ENCODE measurements at places on chromosomes 6 and 20.

GRCh38 chr6:94323853-94324252 is 904.5 kb upstream of the EPHA7 start:
- peak; percentile 1 for DNase-seq

DNA sequence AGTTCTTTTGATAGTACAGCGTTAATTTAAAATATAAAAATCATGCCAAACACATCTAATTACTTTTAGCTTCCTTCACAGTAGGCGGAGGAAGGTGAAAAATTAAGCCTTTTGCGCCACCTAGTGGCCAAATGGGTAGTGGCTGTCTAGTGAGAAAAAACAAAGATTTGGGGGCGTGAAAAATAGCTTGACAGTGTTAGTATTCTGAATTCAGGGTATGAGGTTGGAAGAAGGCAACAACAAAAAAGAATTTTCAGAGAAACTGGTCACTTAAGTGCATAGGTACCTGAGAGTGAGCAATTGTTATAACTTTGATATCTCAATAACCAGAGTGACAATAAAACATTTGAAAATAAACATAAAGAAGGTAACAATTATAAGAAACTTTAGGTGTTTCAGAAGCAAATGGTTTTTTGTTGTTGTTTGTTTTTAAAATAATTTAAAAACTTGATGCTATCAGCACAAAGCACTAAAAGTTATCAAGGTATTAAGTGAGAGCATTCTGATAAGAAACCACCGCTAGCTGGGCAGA is 14.3 kb downstream of the PSMB9 start:
- peak; percentile 83 for DNase-seq

DNA sequence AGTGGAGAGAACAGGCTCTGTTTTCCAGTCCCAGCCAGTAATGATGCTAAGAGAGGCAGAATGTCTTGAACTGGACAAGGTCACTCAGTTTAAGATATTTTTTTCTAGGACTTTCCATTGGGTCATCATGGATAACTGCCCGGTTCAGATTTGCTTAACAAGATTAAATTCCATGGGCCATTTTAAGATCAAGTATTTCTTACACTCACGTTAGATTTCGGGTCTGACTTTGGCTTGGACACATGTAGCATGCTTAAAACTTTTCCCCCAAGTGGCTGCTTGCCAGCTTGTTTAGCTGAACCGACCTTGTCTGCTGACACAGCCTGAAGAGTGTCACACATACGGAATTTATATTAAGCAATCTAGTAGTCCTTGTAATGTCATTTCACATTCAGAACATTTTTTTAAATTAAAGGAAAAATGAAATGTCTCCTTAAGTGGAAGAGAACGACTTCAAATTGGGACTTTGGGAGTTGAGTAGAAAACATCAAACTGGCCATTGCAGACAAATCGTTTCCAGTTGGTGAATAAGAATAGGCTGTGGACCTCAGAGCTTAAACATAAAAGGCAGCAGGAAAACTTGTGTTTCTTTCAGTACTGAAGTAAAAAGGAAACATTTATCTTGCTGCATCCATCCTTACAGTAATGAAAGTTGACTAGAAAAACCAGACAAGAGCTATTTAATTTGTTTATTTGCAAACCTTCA is 29.0 kb downstream of the ARMC2 start:
- DNase-seq: peak; percentile 90

DNA sequence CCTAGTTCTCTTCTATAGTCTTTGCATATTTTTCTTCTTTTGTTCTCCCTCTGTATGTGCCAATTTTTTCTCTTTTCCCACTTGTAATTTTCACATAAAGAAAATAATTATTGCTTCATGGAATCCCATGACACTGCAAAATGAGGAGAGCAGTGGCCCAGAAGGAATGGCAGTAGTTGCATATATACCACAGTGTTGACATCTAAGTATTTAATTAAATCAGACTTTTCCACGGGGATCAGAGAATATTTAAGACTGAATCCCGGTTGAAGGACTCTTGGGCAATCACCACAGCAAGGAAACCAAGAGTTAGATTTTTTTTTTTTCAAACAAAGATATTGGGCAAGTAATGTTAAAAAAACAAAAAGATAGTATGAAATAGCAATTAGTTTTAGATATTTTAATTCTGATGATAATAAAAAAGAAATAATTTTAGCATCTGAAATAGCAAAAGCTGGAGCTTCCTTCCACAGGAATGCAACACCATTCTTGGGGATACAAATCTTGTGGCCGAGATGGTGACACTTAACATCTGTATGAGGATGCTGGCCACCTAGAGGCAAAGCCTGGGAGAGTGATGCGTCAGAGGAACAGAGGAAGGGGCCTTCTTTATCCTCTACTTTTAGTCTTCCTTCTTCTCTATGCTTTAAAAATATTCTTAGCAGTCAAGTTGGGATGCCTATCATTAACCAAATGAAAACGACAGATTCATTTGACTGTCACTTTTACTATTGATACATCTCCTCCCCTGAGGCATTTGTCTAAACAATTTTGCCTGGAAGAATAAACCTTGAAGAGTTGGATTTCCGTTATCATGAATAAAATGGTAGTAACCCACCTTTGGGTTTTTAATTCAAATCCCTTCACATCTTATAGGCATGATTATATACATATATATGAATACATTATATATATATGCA is 356.2 kb downstream of the GJA1 start:
- DNase-seq: peak; percentile 44

- DNase-seq: no peak
Measured at GRCh38 chr6:65501045-65501444, 206.0 kb downstream of the EYS start.

- peak; percentile 59 for DNase-seq
Measured at GRCh38 chr20:34112600-34113101, 608 bp upstream of the EIF2S2 start.

DNA sequence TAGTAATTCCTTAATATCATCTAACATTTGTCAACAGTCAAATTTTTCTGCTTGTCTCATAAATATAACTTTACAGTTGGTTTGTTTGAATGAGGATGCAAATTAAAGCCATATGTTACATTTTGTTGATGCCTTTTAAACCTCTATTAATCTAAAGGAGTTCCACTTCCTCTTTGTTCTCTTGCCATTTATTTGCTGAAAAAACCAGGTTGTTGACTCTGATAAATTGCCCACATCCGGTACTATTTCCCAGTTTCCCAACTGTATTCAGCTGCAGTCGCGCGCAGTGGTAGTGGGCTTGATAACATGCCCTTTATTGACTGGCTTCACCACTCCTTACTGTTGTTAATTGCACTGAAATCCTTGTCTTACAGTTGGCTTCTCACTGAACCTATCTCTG is 32.8 kb upstream of the SIRPB2 start:
- DNase-seq: no peak

GRCh38 chr6:39573541-39573940 is 151.7 kb downstream of the KIF6 start:
- no peak for DNase-seq

DNA sequence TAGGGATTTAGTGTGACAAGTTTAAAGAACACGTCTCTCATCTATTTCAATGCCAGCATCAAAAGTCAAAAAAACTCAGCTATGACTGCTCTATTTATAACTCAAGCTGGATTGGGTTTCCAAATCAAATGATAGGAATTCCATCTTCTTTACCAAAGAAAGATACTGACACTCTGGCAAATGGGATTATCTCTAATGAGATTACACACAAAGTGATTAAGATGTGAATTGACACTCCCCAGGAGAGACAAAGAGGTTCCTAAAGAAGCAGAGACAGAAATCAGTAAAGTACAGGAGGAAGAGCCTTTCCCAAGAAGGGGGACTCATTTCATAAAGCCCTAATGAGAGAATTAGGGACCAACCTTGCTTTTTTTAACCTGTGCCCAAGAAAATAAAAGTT is 92.1 kb downstream of the ID4 start:
- DNase-seq: no peak

GRCh38 chr6:116580198-116580597 is 8.9 kb downstream of the RWDD1 start:
- peak; percentile 54 for DNase-seq

DNA sequence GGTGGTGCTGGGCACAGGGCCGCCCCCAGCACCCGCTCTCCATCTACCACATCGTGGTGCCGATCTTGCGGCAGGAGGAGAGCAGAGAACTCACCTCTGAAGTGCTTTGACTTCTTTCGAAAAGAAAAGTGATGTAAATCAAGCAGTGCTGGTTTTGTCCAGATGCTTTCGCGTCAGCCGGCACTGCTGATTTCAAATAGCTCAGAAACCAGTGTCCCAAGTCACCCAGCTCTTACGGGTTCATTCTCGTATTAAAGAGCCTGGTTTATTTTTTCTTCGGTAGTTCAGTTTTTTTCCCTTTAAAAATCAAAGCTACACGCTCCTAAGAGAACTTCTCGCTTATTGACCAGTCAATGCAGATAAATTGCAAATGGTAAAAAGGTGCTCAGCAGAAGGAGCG is 32.1 kb downstream of the MYT1 start:
- no peak for DNase-seq

DNA sequence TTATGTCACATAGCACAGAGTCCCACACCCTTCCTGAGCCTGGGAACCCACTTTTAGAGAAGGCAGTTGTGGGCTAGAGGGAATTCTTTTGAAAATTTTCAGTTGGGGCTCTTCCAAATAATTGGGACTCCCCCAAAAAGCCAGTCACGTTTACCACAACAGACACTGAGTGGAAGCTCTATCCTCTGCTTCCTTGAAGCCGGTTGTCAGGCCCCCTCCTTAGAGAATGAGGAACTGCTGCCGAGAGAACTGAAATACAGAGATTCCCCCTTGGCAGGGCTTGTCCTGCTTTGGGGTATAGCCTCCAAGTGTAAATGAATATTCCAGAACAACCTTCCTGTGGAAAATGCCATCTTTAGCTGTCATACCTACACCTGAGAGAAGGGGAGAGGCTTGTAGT is 2.7 kb upstream of the JAG1 start:
- no peak for DNase-seq

- DNase-seq: no peak
Measured at GRCh38 chr6:45808042-45808645, 207.5 kb downstream of the CLIC5 start.

DNA sequence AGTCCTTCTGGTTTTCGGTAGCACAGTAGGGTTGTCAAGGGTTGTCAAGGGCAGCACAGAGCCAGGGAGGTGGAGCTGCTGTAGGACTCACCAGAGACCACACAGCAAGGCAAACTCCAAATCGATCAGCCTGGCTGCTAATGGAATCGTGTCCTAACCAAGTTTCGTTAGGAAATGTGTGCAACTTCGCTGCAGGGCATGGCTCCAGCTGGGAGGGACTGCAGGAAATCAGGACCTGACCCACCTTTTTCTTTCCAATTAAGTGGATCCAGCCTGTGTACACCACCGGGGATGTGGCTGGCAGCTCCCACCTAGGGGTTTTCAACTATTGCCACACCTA is 251.7 kb upstream of the QKI start:
- no peak for DNase-seq

GRCh38 chr20:47792021-47792618 is 6.8 kb upstream of the SULF2 start:
- DNase-seq: peak; percentile 98

DNA sequence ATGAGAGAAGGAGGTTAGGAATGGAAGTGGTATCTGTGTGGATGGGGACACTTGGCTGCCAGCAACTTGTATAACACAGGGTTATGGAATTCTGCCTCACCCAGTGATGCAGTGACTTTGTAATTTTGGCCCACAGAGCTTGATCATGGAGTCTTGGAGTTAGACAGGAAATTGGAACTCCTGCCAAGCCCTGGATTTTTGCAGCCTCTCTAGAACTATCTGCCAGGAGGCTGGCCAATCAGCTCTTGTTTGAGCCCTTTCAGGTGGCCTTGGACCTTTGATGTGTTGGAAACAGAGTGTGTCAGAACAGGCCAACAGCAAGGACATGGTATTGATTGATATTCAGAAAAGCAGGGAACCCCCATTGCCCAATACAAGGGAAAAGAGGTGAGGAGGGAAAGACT is 157.7 kb upstream of the GGTLC1 start:
- no peak for DNase-seq

DNA sequence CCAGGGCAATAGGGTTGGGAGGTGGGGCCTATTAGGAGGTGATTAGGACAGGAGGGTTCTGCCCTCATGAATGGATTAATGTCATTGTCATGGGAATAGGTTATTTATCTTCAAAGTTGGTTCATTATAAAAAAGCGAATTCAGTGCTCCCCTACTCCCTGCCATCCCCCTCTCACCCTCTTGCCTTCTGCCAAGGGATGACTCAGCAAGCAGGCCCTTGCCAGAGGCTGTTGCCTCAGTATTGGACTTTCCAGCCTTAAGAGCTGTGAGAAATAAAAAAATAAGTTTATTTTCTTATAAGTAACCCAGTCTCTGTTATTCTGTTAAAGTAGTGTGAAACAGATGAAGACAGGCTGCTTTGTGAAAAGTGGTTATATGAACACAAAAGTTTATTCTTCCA is 381.1 kb upstream of the ZFP64 start:
- peak; percentile 19 for DNase-seq

- DNase-seq: no peak
Measured at GRCh38 chr20:51469578-51470498, 72.7 kb downstream of the NFATC2 start.

GRCh38 chr6:15410126-15410391 is 164.2 kb downstream of the JARID2 start:
- DNase-seq: no peak

- DNase-seq: peak; percentile 49
Measured at GRCh38 chr6:6556738-6557503, 31.6 kb upstream of the LY86 start.

DNA sequence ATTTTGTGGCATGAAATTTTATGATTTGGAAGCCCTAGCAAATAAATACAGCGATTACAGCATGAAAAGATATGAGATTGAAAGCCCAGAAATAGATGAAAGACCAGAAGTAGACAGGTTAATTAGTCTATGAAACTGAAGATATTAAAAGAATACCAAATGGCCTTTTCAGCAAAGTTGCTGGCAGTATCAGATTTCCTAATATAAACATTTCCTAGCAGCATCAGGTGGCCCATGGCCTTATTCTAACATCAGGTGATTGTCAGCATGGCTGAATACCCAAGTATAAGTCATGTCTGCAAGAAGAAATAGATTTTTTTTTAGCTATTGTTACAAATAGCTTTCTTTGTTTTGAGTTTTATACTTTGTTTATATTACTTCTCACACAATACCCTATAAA is 93.2 kb downstream of the CLVS2 start:
- DNase-seq: no peak

GRCh38 chr20:32626859-32627636 is 41.9 kb upstream of the NOL4L start:
- no peak for DNase-seq

- no peak for DNase-seq
Measured at GRCh38 chr6:51494342-51494741, 593.1 kb downstream of the PKHD1 start.

DNA sequence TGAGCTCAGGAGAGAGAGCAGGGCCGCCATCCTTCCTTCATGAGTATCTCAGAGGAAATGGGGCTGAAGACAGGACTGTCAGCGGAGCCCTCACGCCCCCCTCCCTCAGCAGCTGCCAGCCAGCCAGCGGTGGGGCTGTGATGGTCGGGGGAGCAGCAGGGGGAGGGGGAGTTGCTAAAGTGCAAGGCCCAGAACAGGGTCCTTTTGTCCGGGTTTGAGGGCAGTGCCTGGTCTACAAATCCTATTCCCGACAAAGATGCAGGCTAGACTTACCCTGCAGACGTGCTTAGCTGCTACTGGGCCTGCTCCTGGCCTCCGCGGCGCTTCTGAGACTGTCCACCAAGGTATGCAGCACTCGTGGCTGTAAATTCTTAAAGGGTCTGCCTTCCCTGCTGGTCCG is 593.4 kb upstream of the CDH4 start:
- no peak for DNase-seq

- peak; percentile 38 for DNase-seq
Measured at GRCh38 chr6:11595903-11596302, 58.4 kb downstream of the TMEM170B start.

Measured in fibroblast of pulmonary artery (primary cell).